Fibroblast of skin of back (primary cell): ENCODE measurements at places on chromosomes 16 and 17.

GRCh38 chr17:7579001-7579833 is at the start of gene CD68:
Gene CD68, plus strand, starts transcription at chr17:7579638. Its CDS starts 40 bp downstream, at chr17:7579678.
- DNase-seq: peak; percentile 88

- no peak for DNase-seq
These were observed 74.1 kb upstream of the NKD1 start for GRCh38 chr16:50474138-50474537.

DNA sequence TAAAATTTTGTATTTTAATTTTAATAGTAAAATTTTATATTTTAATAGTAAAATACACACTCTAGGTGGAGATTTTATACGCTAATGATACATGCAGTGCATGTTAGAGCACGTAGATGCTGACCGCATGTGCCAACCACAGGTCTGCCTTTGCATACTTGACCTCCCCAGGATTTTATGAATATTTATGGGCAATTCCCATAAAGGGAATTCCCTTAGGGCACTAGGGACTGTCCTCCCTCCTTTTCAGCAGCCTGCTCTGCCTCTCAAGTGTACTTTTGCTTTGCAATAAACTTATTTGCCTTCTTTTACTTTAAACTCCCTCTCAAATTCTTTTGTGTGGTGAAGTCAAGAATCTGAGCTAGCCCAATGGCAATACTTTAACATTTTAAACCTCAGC is 217.7 kb upstream of the CDH8 start:
- no peak for DNase-seq

DNA sequence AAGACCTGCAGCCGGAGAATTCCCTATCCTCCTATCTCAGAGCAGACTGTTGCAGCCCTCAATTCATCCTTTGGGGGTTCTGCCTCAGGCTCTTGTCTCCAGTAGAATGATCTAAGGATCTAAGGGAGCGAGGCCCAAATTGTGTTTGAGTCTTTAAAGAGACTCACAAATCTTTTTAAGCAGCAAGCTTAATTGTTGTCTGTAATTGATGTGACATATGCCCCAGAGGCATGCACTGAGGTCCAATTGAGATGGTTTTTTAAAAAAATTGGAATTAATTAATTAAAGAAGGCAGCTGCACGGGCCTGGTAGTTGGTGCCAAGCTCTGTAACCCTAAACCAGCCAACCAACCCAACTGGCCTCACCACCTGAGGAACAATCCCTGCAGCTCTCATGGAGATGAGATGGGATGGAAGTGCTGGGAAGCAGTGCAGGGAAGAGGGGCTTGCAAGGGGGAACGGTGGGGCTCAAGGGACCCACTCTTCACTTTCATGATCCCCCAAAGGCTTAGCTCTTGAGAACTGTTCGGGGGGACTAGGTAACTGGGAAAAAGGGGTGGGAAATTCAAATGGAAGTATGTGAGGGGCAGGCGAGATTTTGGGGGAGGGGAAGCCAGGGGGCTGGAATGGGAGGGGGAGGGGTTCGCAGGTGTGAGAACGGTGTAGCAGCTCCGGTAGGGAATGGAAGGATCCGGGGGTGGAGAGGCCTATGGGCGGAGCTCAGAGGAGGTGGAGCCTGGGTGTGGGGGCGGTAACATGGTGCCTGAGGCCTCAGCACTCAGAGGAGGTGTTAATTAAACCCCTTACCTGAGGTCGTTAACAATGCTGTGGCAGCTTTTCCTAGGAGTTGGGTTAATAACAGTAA is 9.2 kb upstream of the ZNF652 start:
- no peak for DNase-seq

GRCh38 chr17:1197781-1198490 is 18.2 kb upstream of the ABR start:
- peak; percentile 47 for DNase-seq

GRCh38 chr17:19570544-19571062 is 36.9 kb downstream of the SLC47A1 start:
- DNase-seq: no peak

- peak; percentile 92 for DNase-seq
These were observed 1.1 kb upstream of the PLEKHG4 start for GRCh38 chr16:67277999-67278772.

DNA sequence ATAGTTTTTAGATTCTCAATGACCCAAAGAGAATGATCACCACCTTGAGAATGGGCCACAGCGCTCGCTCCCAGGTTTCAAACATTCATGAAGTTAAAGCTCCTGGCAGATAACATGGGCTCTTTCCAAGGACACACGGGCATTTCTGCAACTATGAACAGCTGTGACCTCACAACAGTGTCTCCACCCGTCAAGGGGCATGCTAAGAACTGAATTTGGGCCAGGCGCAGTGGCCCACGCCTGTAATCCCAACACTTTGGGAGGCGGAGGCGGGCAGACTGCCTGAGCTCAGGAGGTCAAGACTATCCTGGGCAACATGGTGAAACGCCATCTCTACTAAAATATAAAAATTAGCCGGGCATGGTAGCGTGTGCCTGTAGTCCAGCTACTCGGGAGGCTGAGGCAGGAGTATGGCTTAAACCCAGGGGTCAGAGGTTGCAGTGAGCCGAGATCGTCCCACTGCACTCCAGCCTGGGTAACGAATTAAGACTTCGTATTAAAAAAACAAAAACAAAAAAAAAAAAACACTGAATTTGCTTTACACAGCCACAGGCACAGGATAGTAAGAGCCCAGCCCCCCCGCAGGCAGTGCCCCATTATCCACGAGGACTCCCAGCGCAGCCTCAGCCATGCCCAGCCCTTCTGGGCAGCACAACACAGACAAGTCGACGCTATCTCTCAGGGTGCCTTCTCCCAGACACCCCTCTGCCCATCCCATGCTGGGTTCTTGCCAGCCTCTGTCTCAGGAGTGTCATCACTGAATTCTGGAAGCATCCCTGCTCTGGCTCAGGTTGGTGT is 7.2 kb downstream of the USP7 start:
- DNase-seq: no peak

- no peak for DNase-seq
These were observed 3.7 kb downstream of the DLX4 start for GRCh38 chr17:49972486-49973270.

GRCh38 chr16:79573884-79574283 is 26.7 kb downstream of the MAF start:
- DNase-seq: no peak

DNA sequence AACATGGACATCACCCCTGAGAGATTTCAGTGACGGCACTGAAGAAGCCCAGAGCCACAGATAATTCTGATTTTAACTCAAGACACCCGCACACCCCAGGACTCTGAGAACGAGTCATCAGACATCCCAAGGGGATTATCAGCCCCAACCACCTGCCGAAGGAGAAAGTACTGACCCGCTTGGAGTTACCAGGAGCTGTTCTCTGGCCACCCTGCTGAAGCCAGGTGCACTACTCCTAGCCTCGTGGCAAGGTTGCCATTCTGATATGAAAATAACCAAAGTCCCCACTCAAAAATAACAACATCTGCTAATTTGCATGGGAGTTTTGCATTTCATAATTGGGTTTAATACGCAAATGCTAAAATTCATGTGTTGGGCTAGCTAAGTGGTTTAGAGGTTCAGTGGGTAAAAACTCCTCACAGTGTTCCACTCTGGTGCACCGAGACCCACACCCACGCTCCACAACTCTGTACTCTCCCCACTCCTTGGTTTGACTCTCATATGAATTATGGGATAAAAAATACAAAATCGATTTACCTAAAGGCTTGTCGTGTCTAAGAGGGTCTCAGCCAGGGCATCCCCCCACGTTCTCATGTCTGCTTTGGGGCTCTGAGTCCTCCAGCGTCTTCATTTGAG is 143.0 kb upstream of the NOL11 start:
- DNase-seq: no peak

DNA sequence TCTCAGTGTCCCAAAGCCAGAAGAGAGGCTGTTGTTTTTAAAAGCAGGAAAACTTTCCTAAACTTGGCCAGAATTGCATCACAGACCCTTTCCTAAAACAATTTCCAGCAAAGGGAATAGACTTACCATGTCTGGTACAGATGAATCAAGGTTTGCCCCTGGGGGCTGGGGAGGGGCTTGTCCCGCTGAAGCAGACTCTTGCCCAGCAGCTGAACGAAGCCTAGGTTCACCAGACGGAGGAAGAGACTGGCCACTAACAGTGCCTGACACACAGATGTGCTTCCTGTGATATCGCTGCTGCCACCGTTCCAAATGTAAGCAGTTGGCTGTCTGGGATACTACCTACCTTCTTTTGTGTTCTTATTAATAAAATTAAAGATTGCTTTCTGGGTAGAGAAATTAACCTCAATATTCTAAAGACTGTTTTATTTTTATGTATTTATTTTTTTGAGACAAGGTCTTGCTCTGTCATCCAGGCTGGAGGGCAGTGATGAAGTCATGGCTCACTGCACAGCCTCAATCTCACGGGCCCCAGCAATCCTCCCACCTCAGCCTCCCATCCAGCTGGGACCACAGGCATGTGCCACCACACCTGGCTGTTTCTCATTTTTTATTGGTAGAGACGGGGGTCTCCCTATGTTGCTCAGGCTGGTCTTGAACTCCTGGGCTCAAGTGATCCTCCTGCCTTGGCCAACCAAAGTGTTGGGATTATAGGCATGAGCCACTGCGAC is 13.5 kb downstream of the PRCD start:
- DNase-seq: no peak

GRCh38 chr17:43350888-43351361 is 47.9 kb upstream of the ARL4D start:
- no peak for DNase-seq

DNA sequence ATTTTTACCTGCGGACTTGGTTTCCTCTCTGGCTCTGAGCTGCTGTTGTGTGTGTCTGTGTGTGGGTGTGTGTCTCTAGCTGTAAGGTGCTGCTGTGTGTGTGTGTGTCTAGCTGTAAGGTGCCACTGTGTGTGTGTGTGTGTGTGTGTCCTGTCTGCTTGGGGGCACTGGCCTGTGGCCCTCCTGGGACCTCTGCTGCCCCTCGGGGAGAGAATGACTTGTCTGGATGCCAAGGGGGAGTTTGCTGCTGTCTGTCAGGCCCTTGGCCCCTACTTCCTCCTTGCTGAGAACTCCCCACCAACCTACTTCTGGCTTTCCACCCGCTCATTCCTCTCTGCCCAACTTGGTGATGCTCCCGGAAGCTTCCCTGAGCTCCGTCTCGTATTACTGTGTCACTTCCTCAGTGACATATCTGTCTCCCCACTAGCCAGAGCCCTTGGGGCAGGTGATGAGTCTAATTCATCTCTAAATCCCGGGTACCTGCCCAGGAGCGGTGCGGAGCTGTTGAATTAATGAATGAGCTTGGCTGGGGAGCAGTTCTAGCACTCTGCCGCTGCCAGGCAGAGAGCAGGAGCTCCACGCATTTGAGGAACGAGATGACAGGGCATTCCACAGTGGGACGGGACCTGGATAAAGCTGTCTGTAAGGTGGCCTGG is 3.5 kb upstream of the LASP1NB start:
- DNase-seq: peak; percentile 29

- DNase-seq: peak; percentile 37
These were observed 756.4 kb downstream of the CDH11 start for GRCh38 chr16:64365448-64365931.

DNA sequence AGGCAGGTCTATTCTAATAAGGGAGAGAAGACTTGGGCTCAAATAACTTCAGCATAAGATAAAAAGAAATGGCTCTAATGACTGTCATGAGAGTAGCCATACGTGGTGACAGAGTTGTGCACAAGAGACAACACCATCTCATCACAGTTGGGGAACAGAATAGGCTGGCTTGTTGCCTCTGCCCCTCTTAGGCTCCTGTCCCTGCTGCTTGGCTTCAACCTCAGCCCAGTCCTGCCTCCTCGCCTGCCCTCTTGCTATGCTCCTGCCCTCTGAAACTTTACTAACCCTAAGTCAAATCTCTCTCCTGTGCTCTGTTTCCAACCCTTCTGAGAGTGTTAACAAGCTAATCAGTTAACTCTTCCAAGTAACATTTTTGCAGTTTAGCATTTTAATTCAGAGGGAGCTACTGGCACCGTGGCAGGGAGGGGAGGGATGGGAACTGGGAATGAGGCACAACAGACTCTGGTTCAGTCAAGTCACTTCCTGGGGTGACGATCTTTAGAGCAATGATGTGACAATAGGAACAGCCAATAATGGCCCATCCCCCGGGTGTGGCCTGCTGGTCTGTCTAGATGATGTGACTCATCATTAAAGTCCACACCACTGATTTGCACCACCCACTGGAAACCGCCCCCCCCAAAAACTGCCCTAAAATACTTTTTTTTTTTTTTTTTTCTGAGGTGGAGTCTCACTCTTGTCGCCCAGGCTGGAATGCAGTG is 35.5 kb downstream of the DNAH17 start:
- peak; percentile 68 for DNase-seq

DNA sequence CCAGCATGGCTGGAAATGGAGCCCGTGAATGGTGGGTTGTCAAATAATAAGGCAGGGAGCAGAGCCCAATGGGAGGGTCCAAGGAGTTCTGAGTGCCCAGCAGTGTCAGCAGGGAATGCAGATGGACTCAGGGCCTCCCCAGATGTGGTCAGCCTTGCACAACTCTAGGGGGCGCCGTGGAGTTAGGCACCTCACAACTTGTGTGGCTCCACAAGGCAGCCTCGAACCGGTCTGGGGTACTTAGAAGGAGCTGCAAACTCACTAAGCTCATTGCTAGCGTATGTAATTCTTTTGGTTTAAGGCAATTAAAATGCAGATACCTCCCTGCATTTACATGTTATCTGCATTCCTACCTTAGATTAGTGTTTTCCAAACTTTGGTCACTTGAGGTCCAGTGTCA is 18.1 kb downstream of the IRF8 start:
- no peak for DNase-seq

- DNase-seq: no peak
These were observed 2.3 kb downstream of the TPSD1 start for GRCh38 chr16:1258225-1258600.

GRCh38 chr16:89094252-89094879 is 714 bp downstream of the ACSF3 start:
- DNase-seq: peak; percentile 8

GRCh38 chr16:69848637-69849545 is 86.8 kb downstream of the WWP2 start:
- peak; percentile 96 for DNase-seq
